GM20000 (cell line): ENCODE measurements at places on chromosomes 7 and 10.

DNA sequence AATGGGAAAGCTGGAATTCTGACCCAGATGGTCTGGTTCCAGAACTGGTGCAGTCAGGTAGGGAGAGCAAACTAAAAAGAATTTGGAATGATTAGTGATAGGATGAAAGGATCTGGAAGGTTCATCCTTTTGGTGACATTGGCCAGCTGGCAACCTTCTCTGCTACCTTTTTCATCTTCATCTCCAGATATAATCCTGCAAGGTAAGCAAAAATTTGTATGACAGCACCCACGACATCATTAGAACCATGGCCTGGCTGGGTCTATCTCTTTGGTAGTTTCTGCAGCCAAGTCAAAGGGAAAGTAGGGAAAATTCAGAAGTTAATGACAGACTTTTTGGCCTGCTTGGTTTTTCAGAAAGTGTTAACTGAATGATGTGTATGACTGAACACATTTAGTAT is 188.9 kb upstream of the MALRD1 start:
- no peak for DNase-seq

GRCh38 chr7:146090023-146090645 is 26.5 kb upstream of the CNTNAP2 start:
- DNase-seq, result peak; percentile 34

- no peak for DNase-seq
These were observed 98.1 kb downstream of the TCF7L2 start for GRCh38 chr10:113047963-113048781.

DNA sequence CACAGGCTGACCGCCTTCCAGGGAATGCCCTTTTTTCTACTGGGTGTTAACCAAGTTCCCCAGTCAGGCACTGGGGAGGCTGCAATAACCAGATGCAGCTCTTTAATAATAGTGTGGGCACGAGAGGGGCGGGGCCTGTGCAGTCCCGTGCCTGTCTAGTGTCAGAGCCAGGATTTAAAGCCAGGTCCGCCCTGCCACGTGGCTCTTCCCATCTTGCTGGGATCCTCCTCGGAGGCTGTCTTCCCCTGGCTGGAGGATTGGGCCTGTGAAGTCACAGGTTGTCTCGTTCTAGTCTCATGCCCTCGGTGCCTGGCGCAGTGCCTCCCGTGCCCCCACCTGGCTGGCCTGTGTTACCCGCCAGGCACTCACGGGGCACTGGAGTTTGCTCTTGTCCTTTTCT is 25.2 kb downstream of the TMEM120A start:
- no peak for DNase-seq

DNA sequence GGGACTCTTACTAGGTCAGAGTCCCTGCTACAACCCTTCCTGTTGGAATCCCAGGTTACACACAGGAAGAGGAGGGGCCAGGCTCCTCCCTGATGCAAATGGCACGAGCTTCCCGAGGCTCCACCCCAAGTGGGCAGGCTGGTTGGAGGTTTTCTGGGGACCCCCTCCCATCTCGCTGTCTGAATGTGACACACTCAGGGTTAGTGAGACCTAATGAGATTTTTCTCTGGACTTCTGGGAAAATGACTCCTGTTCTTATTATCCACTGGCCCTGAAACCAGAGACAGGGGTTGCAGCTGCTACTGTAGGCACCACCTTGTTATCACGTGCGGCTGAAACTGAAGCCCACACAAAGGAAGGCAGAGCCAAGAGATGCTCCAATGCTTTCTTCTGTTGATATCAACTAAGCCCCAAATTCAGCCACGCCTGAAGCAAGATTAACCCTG is 103.3 kb downstream of the FAM107B start:
- no peak for DNase-seq

DNA sequence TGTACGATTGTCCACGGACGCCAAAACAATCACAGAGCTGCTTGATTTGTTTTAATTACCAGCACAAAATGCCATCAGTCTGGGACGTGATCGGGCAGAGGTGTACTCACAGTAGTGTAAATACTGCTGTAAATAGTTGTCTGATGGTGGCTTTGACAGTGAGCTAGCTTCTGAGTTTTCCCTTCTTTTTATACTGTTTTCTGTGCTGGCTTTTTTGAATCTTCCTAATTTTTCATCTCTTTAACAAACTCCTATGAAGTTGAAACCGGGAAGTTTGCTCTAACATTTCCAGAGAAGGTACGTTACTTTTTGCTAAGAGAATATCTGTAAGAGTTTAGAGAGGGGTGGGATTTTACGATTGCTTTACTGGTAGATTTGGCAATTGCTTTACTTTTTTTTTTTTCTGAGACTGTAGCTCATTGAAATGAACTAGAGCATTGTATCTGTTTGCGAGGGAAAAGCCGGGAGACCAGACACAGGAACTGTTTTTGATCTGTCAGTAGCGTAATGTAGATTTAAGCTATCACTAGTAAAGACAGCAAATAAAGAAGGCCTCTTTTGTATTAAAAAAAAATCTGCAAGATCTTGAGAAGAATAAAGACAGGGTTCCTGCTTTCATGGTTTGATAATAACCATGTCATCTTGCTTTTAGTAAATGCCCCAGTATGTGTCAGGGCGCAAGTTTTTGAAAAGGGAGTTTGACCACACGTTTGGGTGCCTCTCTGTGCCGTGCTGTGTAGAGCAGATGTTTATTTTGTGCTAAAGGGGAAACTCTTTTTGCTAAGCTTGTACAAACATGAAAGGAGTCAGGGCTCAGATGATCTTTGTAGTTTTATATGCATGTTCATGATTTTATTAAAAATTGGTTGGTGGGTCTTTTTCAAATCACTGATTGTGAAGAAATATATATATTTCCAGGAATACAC is 712 bp downstream of the FOXP2 start:
- no peak for DNase-seq

- DNase-seq, result no peak
These were observed 60.9 kb upstream of the COL1A2 start for GRCh38 chr7:94333810-94334209.

DNA sequence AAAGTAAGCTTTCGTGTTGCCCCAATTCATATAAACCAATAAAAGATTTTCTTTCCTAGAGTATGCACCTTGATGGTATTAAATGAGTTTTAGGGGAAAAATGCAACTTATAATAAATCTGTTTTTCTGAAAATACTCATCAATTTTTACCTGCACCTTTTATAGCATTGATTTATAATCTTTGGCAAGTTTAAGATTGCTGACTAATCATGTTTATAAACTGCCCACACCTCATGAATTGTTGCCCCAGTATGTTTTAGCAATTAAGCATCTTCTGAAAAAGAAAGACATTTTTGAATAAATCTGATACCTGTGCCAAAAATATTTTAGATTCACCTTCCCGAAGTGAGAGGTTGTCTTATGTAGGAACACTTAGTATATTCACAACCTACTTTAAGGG is 420.0 kb downstream of the THSD7A start:
- no peak for DNase-seq

- peak; percentile 6 for DNase-seq
These were observed 19.6 kb downstream of the ASAH2 start for GRCh38 chr10:50231515-50232260.

DNA sequence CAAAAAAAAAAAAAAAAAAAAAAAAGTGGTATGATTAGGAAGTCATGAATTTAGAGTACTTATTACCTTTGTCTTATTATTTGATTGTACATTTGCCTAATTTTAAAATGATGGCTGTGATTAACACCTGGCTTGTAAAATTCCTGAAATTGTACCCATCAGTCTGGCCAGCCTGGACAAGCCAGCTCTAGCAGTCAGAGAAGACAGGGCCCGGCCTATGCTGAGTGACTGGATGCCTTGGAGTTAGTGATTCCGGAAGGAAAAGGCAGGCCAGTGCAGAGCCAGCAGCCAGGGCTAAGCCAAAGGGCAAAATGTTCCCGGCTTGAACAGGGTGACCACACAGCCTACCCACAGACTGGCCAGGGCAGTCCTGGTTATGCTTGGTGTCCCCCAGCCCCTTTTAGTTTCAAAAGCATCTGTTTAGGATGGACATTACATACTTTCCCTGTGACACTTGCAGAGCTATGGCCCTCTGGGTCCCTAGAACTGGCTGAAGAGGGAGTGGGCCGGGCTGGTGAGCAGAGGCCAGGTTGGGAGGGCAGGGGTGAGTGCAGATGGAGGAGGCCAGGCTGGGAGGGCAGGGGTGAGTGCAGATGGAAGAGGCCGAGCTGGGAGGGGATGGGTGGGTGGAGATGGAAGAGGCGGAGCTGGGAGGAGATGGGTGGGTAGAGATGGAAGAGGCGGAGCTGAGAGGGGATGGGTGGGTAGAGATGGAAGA is 61.7 kb downstream of the PROSER2 start:
- no peak for DNase-seq

GRCh38 chr7:88668591-88668990 is 90.9 kb upstream of the ZNF804B start:
- no peak for DNase-seq

DNA sequence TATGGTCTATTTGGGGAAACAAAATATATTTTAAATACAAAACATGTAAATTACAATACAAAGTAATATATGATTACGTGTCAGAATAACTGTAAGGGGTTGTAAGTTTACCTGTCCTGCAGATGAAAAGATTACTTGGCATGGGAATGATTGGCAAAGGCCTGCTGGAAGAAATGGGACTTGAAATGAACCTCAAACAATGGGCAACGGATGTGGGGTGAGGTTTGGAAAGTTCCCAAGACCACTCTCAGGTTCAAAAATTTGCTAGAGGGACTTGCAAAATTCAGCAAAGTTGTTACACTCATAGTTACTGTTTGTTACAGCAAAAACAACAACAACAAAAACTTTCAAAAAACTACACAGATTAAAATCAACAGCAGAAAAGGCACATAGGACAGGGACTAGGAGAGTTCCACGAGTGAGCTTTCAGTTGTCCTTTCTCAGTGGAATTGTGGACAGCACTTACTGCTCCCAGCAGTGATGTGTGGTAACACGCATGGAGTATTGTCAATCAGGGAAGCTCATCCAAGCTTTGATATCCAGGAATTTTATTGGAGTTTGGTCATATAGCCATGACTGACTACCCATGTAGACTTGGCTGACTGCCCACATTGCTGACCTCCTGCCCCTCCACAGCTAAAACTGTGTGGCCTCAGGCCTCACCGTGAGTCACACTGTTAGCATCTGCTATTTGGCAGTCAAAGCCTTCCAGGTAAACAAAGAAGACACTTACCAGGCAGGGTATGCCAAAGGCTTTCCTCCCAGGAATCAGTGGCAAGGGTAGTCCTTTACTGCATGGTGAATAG is 43.8 kb downstream of the EXOC6 start:
- DNase-seq, result no peak

DNA sequence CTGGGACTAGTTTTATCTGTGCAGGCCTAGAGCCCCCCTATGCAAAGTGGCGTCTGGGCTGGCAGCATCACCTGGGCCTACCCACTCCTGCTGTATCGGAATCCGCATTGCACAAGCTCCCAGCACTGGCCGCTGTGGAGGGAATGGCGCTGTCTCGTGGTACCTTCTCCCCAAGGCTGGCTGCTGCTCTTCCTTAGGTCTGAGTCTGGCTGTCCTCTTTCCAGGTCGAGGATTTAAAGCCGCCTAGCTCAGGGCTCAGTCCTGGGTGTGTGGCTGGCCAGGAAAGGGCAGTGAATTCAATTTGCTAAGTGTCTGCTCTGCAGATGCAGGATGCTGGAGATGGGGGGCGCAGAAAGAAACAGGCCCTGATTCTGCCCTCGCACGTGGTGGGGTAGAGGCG is 44.7 kb downstream of the MGMT start:
- DNase-seq, result no peak

DNA sequence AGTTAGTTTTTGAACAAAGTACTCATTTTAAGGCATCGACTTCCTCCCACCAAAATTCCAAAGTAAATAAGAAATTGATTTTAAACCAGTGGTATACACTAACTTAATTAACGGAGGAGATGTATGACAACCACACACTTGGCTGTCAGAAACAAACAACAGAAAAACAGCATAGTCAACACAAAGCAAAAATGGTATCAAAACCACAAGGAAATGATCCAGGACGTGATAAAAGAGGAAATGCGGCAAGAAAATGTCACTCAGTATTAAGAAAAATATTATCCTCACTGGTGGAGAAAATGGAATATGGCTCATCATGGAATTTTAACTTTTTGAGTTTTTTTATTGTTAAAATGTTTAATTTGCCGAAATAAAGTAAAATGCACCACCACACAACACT is 17.5 kb downstream of the KIAA1549 start:
- DNase-seq, result no peak

GRCh38 chr10:128007971-128008370 is 101.1 kb downstream of the PTPRE start:
- DNase-seq, result no peak

DNA sequence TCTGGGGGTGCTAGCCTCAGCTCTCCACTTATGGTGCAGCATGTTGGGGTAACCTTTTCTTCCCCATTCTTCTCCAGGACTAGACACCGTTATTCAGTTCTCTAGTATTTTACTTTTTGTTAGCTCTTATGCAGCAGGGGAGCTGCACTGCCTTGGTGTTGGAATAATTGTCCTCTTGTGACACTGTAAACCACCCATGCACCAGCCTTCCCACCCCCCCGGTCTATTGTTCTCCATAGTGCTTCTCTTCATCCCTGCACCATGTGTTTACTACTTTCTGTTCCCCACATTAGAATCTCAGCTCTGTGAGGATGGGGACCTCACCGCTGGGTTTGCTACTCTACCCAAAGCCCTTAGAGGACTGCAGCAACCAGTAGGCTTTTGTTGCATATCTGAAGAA is 230.7 kb downstream of the RPS24 start:
- DNase-seq, result no peak

GRCh38 chr10:17235136-17235535 is 7.1 kb downstream of the VIM start:
- DNase-seq, result no peak

DNA sequence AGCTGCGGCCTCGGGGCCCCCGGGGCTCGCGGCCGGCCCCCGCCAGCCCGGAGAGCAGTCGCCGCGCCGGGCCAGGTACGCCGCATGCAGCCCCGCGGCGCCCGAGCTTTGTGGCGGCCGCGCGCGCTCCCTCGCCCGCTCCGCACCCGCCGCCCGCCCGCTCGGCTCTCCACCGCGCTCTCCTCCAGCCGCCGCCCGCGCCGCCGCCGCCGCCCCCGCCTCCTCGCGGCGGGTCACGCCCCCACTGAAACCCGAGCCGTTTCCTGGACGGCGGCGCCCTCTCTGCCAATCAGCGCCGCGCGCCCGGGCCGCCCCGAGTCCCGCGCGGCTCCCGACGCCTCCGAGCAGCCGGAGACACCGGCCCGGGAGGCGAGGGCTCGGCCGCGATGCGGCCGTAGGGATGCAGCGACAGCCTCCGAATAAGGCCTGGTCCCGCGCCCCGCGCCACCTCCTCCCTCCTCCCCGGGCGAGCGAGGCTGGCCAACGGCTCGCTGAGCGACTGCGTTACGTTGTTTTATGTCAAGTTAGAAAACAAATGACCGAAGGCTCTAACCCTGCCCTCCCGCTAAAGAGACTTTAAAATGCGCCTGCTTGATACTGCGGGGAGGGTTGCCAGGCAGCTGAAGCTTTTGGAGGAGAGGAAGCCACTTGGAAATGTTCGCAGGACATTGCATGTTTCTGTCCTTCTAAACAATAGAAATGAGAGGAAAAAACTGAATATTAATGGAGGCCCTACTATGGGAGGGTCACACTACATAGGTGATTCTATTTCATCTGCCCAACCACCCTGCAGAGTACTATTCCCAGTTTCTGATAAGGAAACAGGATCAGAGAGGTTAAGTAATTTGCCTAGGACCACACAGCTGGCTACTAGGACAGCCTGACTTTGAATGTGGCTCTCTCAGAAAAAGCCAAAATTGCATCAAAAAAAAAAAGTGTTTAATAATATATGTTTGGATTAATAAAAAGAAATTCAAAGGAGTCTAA is at the start of gene FGFR2:
FGFR2 (minus strand) TSS at position 182 of the 987 bp plus-strand sequence. CDS start 4,627 bp downstream, outside the sequence.
- peak; percentile 88 for DNase-seq
